Cardiac septum (tissue), 1 donor: ENCODE measurements at places on chromosomes 13 and 19. TPM values are rescaled to one million over a fixed set of nuclear protein-coding genes. Genes with fewer than 3 reads are reported as not detected.

C19orf85 gene
- total RNA-seq: not detected

ZNF460 gene
- 45.3 TPM for total RNA-seq

KASH5 gene
- total RNA-seq: not detected

SLC25A42 gene
- 14.9 TPM for total RNA-seq

MISP gene
- not detected for total RNA-seq

GPR4 gene
- 6.9 TPM for total RNA-seq

KLF1 gene
- 0.38 TPM for total RNA-seq

CD320 gene
- 15.8 TPM for total RNA-seq

TTC9B gene
- total RNA-seq: not detected

ANGPTL8 gene
- not detected for total RNA-seq

SPACA4 gene
- not detected for total RNA-seq

CYP2A7 gene
- not detected for total RNA-seq

ZNF677 gene
- 20.2 TPM for total RNA-seq

C13orf42 gene
- not detected for total RNA-seq

MAB21L1 gene
- total RNA-seq: 0.27 TPM

CEACAM1 gene
- total RNA-seq: 2.8 TPM

NKG7 gene
- 3.6 TPM for total RNA-seq

SLC17A7 gene
- 1.6 TPM for total RNA-seq

SCN1B gene
- total RNA-seq: 58.7 TPM

CLEC17A gene
- total RNA-seq: not detected

ZSCAN22 gene
- 2.1 TPM for total RNA-seq

NOP53 gene
- 136 TPM for total RNA-seq

GADD45B gene
- total RNA-seq: 54.4 TPM

ZNF561 gene
- 27.4 TPM for total RNA-seq

MYO16 gene
- 0.92 TPM for total RNA-seq
